ENCODE measurements at places on chromosomes 7 and 10.
A peak's percentile ranks its signal among the peaks of the same experiment; 100 is the strongest.

GRCh38 chr10:129048513-129048912 lies 418.5 kb upstream of the MGMT start:
- no peak for DNase-seq

DNA sequence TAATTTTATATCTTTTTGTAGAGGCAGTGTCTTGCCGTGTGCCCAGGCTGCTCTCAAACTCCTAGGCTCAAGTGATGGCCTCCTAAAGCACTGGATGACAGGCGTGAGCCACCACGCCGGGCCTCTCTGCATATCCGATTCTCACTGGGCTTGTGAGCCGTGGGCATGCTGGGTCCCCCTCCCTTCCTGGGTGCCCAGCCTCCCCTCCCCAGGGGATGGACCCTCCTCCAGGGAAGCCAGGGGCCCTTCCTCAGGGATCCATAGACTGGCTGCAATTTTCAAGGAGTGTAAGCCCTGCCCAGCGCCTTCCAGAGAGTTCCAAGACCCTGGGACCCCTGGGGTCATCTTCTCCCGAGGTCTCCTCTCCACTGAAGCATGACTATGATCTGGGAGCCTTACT lies 23.7 kb upstream of the ELFN1 start:
- no peak for DNase-seq

GRCh38 chr10:100939763-100940344 lies 27.1 kb downstream of the SLF2 start:
- no peak for DNase-seq

DNA sequence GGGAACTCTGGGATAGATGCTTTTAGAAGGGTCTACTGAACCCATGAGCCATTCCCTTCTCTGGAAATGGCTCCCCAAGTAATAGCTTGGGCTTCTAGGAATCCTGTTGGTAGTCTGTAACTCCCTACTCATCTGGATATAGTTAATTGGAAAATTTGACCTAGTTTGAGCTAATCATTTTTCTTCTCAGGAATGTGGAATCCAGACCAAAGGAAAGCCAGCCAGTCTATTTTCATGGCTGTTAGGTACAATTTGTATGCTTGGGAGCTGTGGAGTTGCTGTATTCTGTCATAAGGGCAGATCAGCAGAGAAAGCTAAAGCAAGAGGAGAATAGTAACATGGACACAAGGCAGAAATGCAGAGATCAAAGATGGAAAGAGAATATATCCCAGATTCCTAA lies 71.6 kb upstream of the C1GALT1 start:
- DNase-seq: peak; percentile 5

- DNase-seq: no peak
Observed at GRCh38 chr7:20578257-20578771, 37.2 kb upstream of the ABCB5 start.

DNA sequence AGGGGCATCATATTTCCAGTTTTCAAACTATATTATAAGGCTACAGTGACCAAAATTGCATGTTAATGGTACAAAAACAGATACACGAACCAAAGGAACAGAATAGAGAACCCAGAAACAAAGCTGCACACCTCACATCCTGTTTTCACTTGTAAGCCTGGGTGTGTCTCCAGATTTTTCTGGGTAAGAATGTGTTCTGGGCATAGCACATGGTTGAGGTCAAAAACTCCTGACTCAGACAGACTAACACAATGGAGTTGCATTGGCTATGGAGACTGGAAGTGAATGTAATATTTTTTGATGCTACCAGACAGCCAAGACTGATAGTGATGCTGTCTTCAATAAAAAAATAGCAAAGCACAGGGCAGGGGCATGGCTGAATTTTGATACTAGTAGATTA lies 1175.2 kb downstream of the NXPH1 start:
- no peak for DNase-seq

- no peak for DNase-seq
Observed at GRCh38 chr10:71724539-71724938, 5.0 kb upstream of the C10orf105 start.

- peak; percentile 35 for DNase-seq
Observed at GRCh38 chr7:24573554-24574338, 494 bp downstream of the PALS2 start.

DNA sequence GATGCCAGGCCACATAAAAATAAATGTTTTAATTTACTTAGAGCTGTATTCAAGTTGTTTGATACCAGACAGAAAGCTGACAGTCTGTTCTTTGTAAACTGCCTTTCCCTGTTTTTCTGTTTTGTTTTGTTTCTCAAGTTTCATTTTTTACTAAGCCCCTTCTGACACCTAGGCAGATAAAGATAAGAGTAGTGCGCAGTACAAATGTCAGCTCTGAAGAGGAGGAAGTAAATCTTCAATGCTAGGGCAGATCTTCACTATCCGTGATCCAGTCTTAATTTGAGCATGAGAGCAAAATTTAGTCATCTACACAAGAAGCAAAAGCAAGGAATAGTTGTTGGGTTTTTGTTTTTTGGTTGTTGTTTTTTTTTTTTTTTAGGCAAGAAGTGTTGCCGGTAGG lies 27.3 kb downstream of the MTURN start:
- no peak for DNase-seq
